H9 (cell line): ENCODE measurements at places on chromosomes 16 and 17. TPM values are rescaled to one million over a fixed set of nuclear protein-coding genes. Genes with fewer than 3 reads are reported as not detected.

GRCh38 chr17:77128896-77129567, 11.7 kb upstream of the SEC14L1 start:
- H3K36me3 ChIP-seq = no peaks in the 10 kb centered on the region
- H3K4me1 ChIP-seq = no peaks in the 10 kb centered on the region
- no peak overlapping the region for H3K4me3 ChIP-seq
- no peak for DNase-seq

GRCh38 chr16:77171745-77172635, 19.0 kb upstream of the MON1B start:
- H3K4me3 ChIP-seq = no peak overlapping the region
- no peaks in the 10 kb centered on the region for H3K27me3 ChIP-seq
- DNase-seq = no peak
- no peaks in the 10 kb centered on the region for H3K4me1 ChIP-seq
- H3K36me3 ChIP-seq = no peaks in the 10 kb centered on the region

DNA sequence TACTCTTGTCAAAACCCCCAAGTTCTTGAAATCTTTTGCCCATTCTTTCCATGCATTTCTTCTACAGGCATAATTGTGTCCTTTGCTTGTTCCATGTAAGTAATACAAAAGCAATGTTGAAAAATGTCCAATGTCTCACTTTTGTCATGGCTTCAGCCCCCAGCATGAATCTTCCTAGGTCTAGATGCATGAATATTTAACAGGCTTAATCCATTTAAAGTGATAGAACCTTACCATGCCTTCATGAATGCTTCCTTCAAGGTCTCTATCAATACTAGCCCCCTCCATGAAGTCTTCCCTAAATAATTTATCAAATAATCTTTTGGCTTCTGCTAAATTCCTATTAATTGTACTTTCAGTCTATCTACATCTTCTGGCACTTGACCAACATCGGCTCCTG, 46.1 kb upstream of the ANKFY1 start:
- no peaks in the 10 kb centered on the region for H3K27me3 ChIP-seq
- H3K4me3 ChIP-seq = no peak overlapping the region
- H3K4me1 ChIP-seq = peaks cover 11% of the 10 kb centered on the region; the same call in 1 of the 2 replicates
- DNase-seq = no peak

DNA sequence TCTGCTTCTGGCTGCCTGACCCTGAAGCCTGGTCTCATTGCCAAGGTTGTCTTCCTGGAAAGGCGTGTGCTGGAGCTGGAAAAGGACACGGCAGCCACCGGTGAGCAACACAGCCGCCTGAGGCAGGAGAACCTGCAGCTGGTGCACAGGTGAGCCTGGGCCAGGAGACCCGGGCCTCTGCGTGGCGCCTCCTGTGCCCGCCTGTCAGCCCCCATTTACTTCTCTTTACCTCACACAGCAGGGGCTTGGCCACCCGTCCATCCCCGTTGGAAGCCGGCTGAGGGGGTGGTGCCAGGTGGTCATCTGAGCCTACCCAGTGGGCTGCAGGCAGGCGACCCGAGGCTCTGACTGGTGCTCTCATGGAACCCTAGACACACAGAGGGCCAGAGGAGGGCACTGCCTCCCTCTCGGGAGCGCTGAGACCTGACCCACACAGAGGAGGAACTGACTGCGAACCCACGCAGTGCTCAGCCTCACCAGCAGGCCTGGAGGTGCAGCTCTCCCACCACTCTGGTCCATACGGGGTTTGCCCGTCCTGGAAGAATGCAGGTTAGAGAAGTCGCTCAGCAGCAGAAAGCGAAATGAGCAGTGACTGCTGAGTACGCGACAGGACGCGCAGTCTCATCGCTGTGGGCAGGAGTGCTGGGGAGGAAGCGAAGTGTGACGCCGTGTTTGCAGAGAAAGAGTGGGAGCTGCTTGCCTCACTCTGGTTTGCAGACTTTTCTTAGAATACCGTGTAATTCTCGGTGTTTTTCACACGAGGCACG, 21.9 kb upstream of the CAPN15 start:
- DNase-seq = peak; percentile 65
- H3K36me3 ChIP-seq = peaks cover 9% of the 10 kb centered on the region
- no peak overlapping the region for H3K27ac ChIP-seq
- no peak overlapping the region for H3K4me3 ChIP-seq
- no peaks in the 10 kb centered on the region for H3K4me1 ChIP-seq
- no peaks in the 10 kb centered on the region for H3K27me3 ChIP-seq

DNA sequence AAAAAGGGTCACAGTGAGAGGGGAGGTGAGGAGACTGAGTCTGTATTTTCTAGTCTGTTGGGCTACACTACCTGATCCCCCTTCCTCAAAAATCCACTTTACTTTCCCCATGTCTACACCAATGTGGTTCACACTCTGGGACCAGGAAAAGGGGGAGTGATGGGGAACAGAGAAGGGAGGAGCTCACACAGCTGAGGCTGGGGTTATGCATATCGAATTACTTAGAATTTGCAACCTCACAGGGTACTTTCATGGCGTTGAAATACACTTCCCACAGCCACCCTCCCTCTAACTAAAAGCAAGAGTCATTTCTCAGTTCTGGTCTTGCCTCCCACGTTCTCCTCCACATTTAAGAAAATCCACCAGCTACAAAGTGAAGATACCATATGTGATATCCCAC, 14.1 kb downstream of the MAPT start:
- H3K36me3 ChIP-seq = peaks cover 10% of the 10 kb centered on the region; the same call in 1 of the 2 replicates
- H3K4me1 ChIP-seq = no peaks in the 10 kb centered on the region; the same call in 1 of the 2 replicates
- no peak overlapping the region for H3K27ac ChIP-seq
- no peak overlapping the region for H3K4me3 ChIP-seq
- DNase-seq = peak; percentile 31
- no peaks in the 10 kb centered on the region for H3K27me3 ChIP-seq

DNA sequence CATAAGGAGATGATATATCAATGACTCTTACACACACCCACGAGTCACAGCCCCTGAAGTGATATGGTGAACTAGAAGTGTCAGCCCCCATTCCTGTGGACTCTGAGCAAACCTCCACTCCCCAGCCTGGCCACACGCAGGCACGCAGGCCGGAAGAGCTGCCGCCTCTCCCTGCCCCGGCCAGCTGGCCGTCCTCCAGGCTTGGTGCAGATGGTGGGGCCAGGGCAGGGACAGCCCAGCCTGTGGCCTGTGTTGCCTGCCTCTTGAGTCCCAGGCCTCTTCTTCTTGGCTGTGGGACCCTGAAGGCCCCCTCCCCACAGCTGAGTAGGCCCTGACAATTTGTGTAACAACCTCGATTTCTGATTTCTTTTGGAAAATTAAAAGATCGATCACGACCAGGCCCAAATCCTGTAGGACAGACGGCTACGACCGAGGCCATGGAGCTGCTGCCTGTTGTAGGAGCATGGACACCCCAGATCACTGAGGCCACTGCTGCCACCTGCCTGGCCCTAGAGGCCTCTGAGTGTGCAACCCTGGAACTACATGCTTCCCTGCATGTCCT, 10.0 kb upstream of the MPRIP start:
- H3K4me1 ChIP-seq = peaks cover 9% of the 10 kb centered on the region; the same call in 1 of the 2 replicates
- no peaks in the 10 kb centered on the region for H3K27me3 ChIP-seq
- H3K4me3 ChIP-seq = no peak overlapping the region
- DNase-seq = no peak
- no peak overlapping the region for H3K27ac ChIP-seq
- H3K36me3 ChIP-seq = no peaks in the 10 kb centered on the region

DNA sequence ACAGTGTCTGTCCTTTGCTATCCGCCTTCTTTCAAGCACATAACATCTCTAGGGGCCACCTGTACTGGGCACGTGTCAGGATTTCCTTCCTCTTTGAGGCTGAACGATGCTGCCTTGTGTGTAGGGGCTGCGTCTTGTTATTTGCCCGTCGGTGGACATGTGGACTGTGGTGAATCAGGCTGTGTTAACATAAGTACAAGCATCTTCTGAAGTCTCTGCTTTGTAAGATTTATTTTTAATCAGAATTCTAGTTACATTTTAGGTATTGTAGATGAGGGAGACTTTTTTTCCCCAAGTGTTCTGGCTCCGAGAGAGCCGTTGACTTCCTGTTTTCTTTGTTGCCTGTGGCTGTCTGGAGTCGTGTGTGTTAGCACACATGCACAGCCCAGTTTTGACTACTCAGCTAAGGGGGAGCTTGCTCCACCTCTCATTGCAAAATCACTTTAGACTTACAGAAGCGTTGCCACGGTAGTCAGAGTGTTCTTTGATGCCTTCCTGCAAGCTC, 26.1 kb downstream of the SPG7 start:
- H3K4me1 ChIP-seq = no peaks in the 10 kb centered on the region
- H3K27me3 ChIP-seq = no peaks in the 10 kb centered on the region
- H3K36me3 ChIP-seq = peaks cover 75% of the 10 kb centered on the region
- no peak overlapping the region for H3K4me3 ChIP-seq

DNA sequence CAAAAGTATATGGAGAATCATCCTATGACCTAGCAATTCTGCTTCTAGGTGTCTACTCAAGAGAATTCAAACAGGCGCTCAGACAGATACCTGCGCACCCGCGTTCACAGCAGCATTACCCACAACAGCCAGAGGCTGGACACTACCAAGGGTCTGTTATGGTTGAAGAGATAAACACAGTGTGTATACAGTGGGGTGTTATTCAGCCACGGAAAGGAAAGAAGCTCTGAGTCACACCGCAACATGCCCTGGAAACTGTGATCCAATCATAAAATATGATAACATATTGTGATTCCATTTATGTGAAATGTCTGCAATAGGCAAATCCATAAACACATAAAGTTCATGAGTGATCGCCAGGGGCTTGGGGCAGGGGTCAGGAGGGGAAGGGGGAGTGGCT, 18.0 kb upstream of the JPH3 start:
- H3K36me3 ChIP-seq = no peaks in the 10 kb centered on the region
- DNase-seq = no peak
- H3K4me1 ChIP-seq = no peaks in the 10 kb centered on the region
- H3K27ac ChIP-seq = no peak overlapping the region
- H3K4me3 ChIP-seq = no peak overlapping the region

- peaks cover 7% of the 10 kb centered on the region for H3K4me1 ChIP-seq
- H3K4me3 ChIP-seq = peak within 1 kb of the TSS; percentile 83
- H3K27me3 ChIP-seq = peaks cover 66% of the 10 kb centered on the region
- H3K36me3 ChIP-seq = no peaks in the 10 kb centered on the region
Observed at GRCh38 chr17:47850692-47851573, at the start of gene SP6. TSS of gene SP6 (minus strand) at chr17:47851163. CDS start at chr17:47848429, 2,734 bp downstream.

GRCh38 chr16:86296256-86296655, 214.1 kb upstream of the FOXF1 start:
- H3K4me3 ChIP-seq = no peak overlapping the region
- H3K36me3 ChIP-seq = no peaks in the 10 kb centered on the region
- no peaks in the 10 kb centered on the region; the same call in 1 of the 2 replicates for H3K27me3 ChIP-seq
- H3K4me1 ChIP-seq = peaks cover 5% of the 10 kb centered on the region; the same call in 1 of the 2 replicates
- no peak for DNase-seq

DNA sequence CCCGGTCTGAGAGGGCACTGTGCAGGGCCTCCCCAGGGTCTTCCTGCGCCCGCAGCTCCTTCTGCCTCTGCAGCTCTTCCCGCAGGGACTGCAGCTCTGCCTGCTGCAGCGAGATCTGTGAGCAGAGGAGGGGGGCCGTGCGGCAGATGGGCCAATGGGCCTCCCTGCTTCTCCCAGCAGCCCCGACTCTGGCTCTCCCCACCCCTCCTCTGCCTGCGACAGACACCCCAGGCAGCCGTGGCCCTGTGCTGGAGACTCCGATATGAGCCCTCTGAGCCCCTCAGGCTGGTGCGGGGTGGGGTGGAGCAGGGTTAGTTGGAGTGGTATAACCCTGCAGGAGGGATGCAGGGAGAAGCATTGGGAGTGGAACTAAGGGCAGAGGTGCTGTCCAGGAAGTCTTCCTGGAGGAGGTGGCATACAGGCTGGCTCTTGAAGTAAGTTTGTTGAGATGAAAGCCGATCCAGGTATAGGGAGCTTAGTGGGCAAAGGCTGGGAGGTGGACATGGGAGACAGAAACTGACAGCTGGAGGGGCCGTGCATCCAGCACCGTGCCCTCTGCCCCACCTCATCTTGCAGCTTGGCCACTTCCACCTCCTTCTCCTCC, 5.0 kb downstream of the THOC6 start:
- no peak for DNase-seq
- H3K27me3 ChIP-seq = no peaks in the 10 kb centered on the region
- H3K4me1 ChIP-seq = no peaks in the 10 kb centered on the region
- H3K36me3 ChIP-seq = peaks cover 38% of the 10 kb centered on the region
- H3K4me3 ChIP-seq = no peak overlapping the region

DNA sequence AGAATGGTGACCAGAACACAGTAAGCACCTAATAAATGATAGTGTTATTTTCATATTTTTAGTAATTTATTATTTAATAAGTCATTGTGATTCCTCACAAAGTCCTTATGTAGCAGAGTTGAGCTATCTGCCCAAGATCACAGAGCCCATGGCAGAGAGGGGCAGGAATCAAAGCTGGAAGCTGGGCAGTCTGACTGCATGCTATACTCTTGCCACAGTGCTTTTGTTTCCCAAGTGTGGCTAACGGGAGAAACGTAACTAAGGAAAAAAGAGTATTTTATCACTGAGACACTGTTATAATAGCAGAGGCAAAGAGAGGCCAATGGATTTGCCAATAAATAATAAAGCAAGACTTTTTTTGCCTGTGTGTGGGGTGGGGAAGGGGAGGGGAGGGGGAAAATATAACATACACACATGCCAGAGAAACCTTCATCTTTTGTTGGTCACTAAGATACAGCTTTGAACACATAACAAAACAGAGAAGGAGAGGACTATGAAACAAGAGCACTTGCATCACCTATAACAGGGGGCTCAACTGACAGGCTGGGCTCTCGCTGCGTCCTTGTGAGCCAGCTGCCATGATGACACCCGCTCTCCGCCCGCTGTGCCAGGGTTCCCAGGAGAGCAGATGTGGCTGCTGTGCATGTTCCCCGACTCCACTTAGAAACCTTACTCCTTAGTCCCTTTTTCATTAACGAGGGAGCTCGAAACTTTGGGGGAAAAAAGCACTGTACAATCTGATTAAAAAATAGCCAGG, 10.1 kb downstream of the CSNK2A2 start:
- H3K36me3 ChIP-seq = peaks cover 93% of the 10 kb centered on the region
- no peaks in the 10 kb centered on the region for H3K27me3 ChIP-seq
- H3K4me3 ChIP-seq = no peak overlapping the region
- no peak for DNase-seq
- no peaks in the 10 kb centered on the region for H3K4me1 ChIP-seq

DNA sequence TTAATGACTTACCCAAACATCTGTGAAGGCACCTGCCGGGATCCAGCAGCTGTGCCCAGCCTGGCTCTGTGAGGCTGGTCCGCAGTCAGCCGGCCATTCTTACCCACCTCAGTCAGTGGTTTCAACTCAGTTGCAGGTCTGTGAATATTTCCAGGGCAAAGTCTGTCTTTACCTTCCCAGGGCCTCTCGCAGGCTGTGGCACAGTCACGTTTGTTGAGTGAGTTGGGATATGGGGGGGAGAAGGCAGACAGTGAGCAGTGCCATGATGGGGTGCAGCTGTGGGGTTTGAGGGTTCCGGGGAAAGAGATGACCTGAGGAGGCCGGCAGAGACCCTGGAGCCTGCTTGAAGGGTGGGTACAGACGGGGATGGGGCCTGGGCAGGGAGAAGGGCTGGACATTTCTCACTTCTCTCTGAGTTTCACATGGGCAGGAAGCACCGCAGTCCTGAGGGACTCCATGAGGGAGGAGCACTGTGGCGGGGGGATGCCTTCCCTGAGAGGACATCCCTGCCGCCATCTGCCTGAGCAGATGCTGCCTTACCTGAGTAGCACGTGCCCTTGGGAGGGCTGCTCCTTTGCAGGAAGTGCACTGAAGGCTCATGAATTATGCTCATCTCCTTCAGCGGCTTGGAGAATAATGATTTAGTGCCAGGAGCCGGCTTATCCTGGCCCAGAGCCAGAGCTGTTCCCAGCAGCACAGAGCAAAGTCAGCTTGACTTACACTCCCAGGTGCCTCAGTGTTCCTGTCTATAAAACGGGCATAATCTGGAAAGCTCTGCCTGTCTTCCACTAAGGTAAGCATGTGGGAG, 48.1 kb downstream of the KSR1 start:
- peaks cover 32% of the 10 kb centered on the region for H3K36me3 ChIP-seq
- H3K4me3 ChIP-seq = no peak overlapping the region
- DNase-seq = no peak
- H3K4me1 ChIP-seq = peaks cover 15% of the 10 kb centered on the region; the same call in 1 of the 2 replicates
- no peaks in the 10 kb centered on the region for H3K27me3 ChIP-seq

MSLN gene
- total RNA-seq = 0.22 and 0.31 TPM in 2 replicates

CHST5 gene
- total RNA-seq = 0.11 TPM in 1 of 2 replicates, not detected in the other
